Activated T-helper 9 cell treated with anti-CD3 and anti-CD28 coated beads, Interleukin-2, amount 50 U/mL, for 16 hours (primary cell): ENCODE measurements at places on chromosomes 5 and 9.

DNA sequence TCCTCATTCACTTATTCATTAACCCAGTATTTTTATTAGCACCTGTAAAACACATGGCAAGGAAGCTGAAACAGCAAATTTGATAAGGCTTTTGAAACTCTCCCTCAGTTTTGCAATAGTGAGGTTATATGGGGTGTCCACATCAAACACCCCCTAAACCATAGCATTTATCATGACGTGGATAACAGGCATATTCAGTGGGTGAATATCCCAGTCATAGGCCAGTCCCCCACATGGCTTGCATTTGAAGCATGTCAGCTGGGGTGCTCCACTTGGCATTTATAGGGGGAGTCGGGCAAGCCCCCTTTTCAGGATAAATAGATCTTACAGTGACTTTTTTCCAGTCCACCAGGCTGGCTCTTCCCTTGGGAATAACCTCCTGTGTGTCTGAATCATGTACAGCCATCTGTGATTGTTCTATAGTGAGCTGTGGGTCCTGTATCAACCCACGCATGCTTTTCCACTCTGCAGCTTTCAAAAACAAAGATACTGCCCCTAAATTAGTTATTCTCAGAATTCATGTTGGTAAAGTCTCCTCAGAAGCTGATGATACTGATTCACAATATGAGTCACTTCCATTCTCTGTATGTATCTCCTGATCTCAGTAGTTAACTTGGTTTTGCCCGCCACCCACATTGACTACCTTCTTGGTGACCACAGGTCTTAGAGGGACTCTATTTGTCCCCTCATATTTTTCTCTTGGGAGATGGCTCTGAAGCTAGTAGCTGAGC is 84.4 kb upstream of the SPIN1 start:
- DNase-seq, result peak; percentile 19

GRCh38 chr5:141657937-141658545 is 6.8 kb upstream of the FCHSD1 start:
- no peak for DNase-seq

GRCh38 chr5:125129151-125129806 is 382.8 kb upstream of the ZNF608 start:
- no peak for DNase-seq

- DNase-seq, result no peak
These were observed 49.1 kb upstream of the SLIT3 start for GRCh38 chr5:169350016-169350415.

- no peak for DNase-seq
These were observed 61.5 kb upstream of the CPEB4 start for GRCh38 chr5:173826428-173827350.

GRCh38 chr5:50990296-50990924 is 324.0 kb downstream of the PARP8 start:
- DNase-seq, result no peak

GRCh38 chr9:130664251-130665028 is at the start of gene PRDM12:
TSS of gene PRDM12 (plus strand) at chr9:130664594. CDS start at chr9:130664654, 60 bp downstream.
- no peak for DNase-seq

GRCh38 chr5:72556351-72557166 is 49.3 kb upstream of the ZNF366 start:
- no peak for DNase-seq

DNA sequence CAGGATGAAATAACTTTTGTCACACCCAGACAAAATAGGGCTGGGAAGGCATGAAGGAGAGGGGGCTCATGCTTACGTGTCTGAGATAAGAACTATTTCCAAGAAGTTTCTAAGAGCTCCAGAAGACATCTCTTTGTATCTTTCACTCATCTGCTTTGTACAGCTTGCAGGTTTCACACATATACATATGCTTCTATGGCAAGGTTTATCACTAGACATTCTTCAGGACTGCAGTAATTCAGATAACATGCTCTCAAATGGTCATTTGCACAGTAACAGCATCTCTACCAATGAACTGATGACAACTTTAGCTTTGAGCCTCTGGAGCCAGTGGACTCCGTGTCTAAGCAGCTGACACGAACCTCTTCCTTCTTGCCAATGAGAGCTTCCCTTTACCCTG is 3.2 kb downstream of the OR1J1 start:
- no peak for DNase-seq

- no peak for DNase-seq
These were observed 282.4 kb downstream of the EFNA5 start for GRCh38 chr5:107388141-107388861.

DNA sequence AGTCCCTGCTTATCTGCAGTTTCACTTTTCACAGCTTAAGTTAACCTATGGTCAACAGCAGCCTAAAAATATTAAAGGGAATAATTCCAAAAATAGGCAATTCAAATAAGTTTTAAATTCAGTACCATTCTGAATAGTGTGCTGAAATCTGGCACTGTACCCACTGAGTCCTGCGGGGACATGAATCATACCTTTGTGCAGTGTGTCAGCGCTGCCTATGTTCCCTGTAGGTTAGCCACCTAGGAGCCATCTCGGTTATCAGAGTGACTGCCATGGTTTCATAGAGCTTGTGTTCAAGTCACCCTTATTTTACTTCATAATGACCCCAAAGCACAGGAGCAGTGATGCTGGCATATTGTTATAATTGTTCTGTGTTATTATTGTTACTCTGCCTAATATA is 139.9 kb downstream of the GPBP1 start:
- no peak for DNase-seq

GRCh38 chr9:135618866-135619598 is 20.3 kb downstream of the GLT6D1 start:
- no peak for DNase-seq

GRCh38 chr5:150575745-150576448 is 64.6 kb upstream of the SYNPO start:
- DNase-seq, result no peak

- DNase-seq, result no peak
These were observed at the start of gene HSD17B3 for GRCh38 chr9:96302021-96302420. TSS of gene HSD17B3 (minus strand) at chr9:96302176. CDS start at chr9:96302104, 72 bp downstream.

GRCh38 chr5:68745448-68745847 is 348.4 kb upstream of the SLC30A5 start:
- DNase-seq, result no peak

DNA sequence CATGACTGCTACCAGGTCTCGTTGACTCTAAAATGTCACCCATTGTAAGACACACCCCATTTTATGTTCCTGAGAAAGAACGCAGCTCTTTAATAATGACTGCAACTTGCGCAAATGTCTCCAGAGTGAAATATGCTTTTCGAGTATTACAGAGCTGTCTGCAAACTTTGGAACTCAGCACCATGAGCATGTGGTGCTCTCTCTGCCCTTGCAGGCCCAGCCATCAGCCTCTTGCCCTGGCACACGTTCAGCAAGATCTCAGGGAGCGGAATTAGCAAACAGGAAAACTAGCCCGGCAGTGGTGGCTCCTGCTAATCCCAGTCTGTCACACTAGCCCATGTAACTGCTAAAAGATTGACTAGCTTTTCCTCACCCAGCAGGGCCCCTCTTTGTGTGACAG is 114.5 kb upstream of the SLC1A3 start:
- DNase-seq, result no peak

DNA sequence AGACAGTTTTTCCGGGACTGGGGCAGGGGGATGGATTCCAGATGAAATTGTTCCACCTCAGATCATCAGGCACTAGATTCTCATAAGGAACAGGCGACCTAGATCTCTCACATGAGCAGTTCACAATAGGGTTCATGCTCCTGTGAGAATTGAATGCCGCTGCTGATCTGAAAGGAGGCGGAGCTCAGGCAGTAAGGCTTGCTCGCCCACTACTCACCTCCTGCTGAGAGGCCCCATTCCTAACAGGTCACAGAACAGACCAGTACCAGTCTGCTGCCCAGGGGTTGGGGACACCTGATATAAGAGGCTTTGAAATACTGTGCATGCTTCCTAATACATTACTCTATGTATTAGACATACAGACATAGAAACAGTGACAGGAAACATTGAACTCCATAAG is 41.1 kb downstream of the PTPRD start:
- DNase-seq, result no peak

DNA sequence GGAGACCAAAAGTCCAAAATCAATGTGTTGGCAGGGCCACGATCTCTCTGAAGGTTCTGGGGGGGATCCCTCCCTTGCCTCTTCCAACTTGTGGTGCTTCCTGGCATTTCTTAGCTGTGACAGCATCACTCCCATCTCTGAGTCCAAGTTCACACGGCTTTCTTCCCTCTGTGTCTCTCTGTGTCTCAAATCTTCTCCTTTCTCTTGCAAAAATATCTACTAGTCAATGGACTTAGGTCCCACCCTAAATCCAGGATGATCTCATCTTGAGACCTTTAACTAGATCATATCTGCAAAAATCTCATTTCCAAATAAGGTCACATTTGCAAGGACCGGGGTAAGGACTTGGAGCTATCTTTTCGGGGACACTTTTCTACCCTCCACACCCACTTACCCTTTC is 186.1 kb downstream of the HSD17B3 start:
- no peak for DNase-seq

DNA sequence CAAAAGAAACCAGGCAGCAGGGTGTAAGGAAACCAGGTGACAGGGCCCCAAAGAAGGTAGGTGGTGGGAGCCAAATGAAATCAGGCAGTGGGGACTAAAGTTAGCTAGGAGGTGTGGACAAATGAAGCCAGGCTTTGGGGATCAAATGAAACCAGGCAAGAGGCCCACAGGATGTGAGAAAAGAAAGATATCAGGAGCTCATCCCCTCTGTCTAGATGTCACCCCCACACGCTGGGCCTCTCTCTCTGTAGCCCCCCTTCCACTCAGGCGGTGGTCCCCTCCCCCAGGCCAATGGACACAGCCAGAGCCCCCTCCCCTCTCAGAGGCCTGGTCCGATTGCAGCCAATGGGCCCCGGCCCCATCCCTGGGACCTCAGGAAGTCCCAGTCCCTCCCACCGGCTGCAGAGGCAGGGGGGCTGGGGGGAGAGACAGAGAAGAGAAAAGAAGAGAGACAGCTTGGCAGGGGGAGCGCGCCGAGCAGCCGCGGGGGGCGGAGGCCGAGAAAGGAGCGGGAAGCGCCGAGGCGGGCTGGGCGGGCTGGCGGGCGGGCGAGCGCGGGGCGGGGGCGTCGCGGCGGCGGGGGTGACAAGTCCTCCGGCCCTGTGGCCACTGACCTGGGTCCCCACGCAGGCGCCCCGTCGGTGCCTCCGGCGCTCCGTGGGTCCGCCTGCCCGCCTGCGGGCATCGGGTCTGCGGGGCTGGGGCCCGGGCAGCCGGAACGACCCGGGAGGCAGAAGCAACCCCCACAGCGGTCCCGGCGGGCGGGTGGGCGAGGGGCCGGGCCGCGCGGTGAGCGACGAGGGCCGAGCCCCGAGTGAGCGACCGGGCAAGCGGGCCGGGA is 11.9 kb downstream of the CNTFR start:
- no peak for DNase-seq

DNA sequence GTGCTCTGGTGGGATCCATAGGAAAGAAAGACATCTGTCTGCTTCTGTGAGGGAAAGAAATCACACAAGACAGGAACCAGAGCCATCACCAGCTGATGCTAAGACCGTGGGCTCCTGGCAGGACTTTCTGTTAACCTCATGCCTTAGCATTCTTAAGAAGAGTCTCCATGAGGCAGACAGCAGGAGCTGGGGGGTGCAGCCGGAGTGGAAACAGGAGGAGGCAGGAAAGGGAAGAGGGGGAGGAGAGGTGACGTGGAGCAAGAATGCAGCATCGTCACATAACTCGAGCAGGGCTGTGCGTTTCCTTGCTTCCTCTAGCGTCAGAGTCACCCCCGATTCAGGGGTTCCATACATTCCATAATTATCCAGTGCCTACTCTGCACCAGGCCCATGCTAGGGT is 53.6 kb downstream of the ERGIC1 start:
- DNase-seq, result no peak

GRCh38 chr9:125462861-125463291 is 201.2 kb downstream of the GAPVD1 start:
- no peak for DNase-seq

GRCh38 chr9:82680179-82680935 is 382.6 kb downstream of the RASEF start:
- DNase-seq, result no peak

GRCh38 chr9:75167281-75167680 is 79.0 kb downstream of the OSTF1 start:
- DNase-seq, result no peak

DNA sequence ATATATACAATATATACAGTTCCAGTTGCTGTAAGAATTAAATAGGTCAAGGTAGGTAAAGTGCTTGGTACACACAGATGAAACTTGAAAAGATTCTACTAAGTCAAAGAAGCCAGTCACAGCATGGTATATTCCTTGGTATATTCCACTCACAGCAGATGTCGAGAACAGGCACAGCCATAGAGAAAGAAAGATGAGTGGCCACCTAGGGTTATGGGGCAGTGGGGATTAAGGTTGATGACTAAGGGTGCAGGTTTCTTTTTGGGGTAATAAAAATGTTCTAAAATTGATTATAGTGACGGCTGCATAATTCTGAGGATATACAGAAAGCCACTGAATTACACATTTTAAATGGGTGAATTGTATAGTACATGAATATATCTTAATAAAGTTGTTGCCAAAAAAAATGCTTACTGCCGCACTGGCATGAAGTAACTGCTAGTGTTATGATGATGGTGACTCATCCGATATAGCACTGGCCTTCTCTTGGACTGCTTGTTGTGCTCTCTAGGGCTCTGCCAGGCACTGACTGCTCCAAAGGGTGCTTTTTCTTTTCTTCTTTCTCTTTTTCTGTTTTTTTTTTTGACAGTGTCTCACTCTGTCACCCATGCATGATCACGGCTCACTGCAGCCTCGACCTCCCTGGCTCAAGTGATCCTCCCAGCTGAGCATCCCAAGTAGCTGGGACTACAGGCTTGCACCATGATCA is 23.5 kb downstream of the TBC1D2 start:
- no peak for DNase-seq

DNA sequence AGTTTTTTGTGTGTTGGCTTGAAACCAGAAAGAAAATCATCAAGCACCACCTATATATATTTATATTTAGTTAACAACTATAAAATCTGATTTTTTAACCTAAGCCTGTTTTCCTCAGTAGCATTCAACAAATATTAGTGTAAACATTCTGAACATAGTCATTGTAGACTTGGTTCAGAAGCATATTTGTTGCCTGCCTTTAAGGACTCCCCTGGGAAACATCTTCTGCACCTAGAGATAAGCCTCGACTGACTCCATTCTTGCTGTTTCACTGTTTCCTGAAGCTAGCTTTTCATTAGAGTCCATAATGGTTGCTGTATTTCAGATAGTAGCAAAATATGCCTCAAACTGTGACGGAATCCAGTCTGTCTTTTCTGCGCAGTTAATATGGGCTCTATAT is 123.5 kb downstream of the TRIO start:
- DNase-seq, result no peak

DNA sequence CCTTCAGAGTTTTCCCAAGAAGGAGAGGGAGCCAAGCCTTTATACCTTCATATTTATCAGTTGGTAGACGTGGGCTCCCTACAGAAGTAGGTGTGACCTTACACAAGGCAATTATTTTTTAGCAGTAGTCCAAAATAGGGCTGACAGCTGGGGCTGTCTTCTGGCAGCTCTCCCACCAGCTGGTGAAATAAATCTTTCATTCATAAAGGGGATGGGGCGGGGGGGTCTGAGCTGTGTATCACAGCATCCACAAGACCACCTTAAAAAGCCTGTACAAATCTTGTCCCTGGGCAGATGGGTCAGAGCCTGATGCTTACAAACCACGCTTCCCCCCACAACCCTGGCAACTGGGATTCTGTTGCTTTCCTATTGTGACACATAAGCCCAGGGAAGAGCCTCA is 19.7 kb downstream of the CSF2 start:
- DNase-seq, result no peak

GRCh38 chr9:104386425-104387069 is 117.5 kb upstream of the OR13F1 start:
- no peak for DNase-seq
